NCI-H1436 treated with DMSO at 0.1 percent for 48 hours (cell line): ENCODE measurements at places on chromosomes 5 and 9.

DNA sequence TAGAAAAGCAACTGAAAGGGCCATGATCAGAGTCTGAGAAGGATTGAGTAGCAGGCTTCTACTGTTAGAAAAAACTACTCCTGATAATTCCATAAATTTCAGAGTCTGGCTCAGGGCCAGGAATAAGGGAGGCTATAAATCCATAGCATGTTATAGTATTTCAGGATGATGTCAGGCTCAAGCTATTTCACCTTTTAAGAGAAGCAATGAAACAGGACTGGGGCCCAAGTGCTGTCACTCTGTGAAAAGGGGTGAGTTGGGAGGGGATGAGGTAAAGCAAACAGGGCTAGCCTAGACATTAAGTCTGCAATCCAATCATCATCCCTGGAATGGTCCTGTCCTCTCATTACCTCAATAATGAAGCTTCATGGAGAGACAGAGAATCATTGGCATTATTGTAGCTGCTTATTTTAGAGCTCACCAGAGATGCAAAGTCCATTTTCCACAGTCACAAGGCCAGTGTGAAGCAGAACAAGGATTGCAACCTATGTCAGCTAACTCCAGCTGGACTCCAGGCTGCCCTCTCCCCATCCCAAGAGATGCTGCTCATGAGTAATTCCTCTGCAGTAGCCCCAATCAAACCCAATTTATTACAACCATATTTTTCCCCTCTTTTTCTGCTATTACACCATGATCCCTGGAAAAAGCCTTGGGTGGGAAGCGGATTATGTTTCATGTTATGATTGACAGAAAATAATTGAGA, 56.0 kb downstream of the PAPPA start:
- DNase-seq = no peak

- no peak for DNase-seq
Measured at GRCh38 chr5:105982526-105982925, 1688.2 kb downstream of the EFNA5 start.

DNA sequence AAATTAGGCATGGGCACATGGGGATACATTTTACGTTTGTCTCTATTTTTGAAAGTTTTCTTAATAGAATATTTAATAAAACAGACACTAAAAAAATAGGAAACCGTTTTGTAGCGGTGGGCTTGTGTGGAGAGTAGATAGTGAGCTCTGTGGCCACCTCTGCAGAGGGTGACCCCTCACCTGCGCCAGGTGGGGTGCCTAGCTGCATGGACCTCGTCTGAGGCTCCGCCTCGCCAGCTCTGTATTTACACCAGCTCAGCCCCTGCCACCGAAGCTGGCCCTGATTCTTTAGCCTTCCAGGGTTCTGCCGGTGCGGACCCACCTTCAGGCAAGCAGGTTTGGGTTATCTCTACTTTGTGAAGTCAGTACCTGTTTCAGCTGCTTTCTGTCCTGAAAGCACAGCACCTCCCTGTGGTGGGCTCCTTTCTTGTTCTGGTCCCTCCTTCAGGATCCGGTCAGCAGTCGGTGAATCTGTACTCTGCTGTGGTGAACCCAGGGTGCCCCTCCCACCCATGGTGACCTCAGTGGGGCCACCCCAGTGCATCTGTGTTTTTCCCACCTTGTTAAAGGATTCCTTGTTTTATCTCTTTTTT, 105.2 kb upstream of the CACNA1B start:
- DNase-seq = no peak

- no peak for DNase-seq
Measured at GRCh38 chr9:14531341-14532269, 161.6 kb downstream of the ZDHHC21 start.

GRCh38 chr5:59007460-59008063, 424.7 kb downstream of the RAB3C start:
- no peak for DNase-seq

DNA sequence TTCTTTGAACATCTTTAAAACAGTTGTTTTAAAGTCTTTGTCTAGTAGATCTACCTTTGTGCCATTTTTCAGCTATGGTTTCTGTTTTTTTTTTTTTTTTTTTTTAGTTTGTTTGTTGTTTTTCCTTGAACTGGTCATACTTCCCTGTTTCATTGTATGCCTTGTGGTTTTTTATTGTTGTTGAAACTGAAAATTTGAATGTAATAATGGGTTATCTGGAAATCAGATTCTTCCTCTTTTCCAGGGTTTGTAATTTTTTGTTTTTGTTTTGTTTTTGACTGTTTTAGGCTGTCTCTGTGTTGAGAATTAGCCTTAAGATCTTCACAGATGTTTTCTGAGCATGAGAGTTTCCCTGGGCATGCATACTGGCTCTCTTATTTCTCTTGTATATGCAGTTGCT, 269.6 kb upstream of the DAP start:
- no peak for DNase-seq

DNA sequence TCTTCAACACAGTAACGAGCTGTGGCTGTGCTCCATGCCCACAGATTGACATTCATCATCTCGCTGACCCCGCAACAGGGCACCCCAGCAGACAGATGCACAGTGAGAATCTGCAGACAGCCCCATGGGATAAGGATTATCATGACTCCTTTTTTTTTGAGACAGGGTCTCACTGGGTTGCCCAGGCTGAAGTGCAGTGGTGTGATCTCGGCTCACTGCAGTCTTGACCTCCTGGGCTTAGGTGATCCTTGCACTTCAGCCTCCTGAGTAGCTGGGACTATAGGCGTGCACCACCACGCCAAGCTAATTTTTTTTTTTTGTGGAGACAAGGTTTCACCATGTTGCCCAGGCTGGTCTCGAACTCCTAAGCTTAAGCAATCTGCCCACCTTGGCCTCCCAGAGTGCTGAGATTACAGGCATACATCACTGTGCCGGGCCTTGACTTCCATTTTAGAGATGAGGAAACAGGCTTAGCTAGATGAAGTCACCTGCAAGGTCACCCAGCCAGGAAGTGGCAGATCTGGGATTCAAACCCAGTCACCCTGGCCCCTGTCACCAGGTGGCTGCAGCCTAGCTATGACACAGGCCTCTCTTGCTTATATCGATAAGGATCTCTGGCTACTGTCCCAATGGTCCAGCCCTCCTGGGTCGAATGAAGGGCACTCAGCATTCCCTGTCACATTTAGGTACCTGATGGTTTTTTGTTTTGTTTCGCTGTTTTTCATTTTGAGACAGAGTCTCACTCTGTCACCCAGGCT, 5.1 kb downstream of the AIF1L start:
- no peak for DNase-seq

GRCh38 chr5:179610109-179610902, 13.2 kb downstream of the HNRNPH1 start:
- DNase-seq = no peak

DNA sequence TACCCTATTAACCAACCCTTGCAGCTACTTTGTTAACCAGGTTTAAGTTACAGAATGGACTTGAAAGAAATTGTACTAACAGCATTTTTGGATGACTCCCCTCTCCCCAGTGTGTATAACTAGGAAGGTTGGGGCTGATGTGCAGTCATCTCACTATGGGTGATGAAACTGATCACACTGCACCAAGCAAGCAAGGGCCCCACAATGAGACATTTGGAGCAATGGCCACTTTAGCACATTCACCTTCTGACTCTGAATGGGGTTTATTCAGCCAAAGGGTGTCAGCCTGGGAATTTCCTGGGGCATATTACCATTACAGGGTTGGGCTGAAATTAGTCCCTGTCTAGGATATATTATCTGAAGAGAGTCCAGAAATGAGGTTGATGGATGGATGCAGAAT, 18.7 kb upstream of the CYFIP2 start:
- DNase-seq = no peak

- no peak for DNase-seq
Measured at GRCh38 chr9:37174247-37174646, 53.9 kb downstream of the ZCCHC7 start.

DNA sequence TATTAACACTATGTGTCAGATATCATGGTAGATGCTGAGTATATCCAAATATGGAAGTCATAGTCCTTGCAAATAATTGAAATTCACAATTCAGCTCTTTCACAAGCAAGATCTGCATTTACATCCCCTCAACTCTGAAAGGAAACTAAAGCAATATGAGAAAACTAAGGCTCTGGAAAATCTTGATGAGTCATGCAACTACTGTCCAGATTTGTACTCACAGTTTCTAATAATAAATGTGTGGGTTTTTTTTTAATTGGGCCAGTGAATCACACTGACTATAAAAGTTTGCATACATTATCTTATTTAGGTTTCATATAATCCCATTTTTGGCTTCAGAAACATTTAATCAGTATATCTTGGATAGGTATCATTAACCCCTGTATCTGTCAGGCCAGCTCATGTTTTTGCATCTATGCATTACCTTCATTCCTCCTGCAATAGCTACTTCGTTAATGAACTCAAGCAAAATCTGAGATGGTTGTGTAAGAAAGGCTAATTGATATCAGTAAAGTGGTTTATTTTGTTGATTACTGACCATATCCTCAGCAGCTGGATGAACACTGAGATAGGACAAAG, 58.7 kb upstream of the PRR16 start:
- no peak for DNase-seq

DNA sequence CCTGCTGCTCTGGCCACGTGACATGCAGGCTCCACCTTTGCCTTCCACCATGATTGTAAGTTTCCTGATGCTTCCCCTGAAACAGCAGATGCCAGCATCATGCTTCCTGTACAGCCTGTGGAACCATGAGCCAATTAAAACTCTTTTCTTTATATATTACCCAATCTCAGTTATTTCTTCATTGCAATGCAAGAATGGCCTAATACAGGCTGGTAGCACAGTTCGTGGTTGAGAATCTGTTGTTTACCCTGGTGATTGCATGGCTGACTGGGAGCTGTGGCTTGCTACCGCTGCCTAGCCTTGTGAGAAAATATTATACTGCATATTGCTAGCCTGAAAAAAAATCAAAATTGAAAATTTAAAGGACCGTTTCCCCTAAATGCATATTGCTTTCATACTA, 44.8 kb upstream of the PTPN3 start:
- no peak for DNase-seq

GRCh38 chr5:24188216-24188925, 456.4 kb downstream of the CDH10 start:
- no peak for DNase-seq

- no peak for DNase-seq
Measured at GRCh38 chr5:117794847-117795246, 1193.5 kb downstream of the DTWD2 start.

DNA sequence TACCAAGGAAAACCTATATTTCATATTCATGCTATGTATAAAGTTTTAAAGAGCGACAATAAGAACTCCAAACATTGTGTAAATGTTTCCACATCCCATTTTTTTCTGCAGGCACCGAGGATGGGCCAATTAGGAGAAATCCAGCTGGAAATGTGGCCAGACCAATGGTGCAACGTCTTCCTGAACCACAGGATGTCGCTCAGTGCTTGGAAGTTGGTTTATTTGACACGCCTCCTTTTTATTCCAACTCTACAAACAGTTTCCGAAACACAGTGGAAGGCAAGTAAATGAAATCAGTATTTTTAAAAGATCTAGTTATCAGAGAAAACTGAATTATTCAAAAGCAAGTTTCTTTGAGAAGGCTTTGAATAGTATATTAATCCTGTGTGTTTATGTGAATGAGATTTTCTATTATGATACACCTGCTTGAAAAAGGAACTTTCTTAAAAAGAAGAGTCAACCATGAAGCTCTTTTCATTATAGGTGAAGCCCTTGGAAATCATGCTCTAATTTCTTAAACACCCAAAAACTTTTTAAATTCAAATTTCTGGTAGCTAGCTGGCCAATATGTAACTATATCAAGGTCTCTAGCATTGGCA, 9.1 kb downstream of the TYRP1 start:
- no peak for DNase-seq

DNA sequence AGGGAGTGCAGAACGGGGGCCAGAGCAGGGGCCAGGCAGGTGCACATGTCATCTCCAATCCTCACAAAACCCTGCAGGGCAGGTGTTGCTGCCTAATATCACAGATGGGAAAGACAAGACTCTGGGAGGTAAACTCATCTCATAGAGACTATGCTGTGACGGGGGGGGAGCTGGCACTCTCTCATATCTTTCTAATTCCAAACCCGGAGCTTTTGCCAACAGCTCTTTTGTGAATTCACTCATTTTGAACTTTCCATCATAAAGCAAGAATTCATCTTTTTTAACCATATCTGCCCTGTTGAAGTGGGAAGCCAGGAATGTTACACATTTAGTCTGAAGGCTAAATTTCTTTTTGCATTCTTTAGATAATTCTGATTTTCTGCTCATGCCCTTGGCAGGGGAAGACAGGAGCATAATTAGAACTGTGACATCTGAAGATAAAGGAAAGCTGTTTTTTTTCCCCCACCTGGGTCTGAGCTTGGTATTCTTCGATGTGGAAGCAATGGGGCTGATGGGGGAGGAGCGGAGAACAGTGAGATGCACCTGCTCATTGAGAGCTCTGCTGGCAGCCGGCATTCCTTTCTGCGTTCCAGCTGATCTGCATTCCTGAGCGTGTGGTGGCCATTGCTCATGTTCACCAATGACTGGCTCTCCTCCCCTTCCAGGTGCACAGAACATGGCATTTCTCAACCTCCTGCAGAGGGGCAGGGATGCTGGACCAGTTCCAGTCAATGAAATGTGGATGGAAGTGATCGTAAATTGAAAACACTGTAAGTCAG, 159.2 kb downstream of the NSG2 start:
- no peak for DNase-seq

DNA sequence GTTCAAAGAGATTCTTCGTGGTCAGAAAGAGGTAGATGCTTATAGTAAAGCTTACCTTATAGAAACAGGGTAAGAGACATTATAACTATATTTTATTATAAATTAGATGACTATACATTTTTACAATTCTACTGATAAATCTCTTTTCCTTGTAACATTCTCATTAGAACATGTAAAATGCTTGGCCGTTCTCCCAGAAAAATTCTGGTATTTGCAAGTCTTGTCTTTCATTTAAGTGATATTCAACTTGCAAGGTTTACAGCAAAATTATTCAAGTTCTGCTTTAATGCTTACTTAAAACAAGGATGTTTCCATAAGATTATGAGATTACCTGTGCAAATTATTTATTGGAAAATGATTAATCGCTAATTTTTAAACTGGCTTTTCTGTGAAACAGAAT, 41.3 kb upstream of the CDH18 start:
- DNase-seq = no peak

DNA sequence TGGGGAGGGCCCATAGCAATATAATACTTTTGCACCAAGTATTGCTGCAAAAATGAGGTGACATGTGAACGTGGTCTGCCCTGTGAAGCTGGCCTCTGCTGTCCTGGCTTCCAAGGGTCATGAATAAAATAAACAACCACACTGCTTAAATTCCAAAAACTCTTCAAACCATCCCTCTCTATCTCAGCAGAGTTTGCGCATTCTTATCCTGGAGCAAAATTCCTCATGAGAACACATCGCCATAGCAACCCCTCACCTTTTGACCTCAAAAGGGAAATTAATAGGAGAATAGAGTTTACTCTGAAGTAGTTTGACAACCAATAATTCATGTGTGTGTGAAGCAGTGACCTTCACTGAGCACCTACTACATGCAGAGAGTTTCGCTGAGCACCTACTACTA, 342.9 kb downstream of the SPOCK1 start:
- DNase-seq = no peak

- DNase-seq = no peak
Measured at GRCh38 chr5:112413611-112414010, 5.5 kb downstream of the EPB41L4A start.

GRCh38 chr9:16613605-16614004, 256.9 kb downstream of the BNC2 start:
- DNase-seq = no peak
